ENCODE measurements at places on chromosomes 4 and X. TPM values are rescaled to one million over a fixed set of nuclear protein-coding genes. Genes with fewer than 3 reads are reported as not detected.

DNA sequence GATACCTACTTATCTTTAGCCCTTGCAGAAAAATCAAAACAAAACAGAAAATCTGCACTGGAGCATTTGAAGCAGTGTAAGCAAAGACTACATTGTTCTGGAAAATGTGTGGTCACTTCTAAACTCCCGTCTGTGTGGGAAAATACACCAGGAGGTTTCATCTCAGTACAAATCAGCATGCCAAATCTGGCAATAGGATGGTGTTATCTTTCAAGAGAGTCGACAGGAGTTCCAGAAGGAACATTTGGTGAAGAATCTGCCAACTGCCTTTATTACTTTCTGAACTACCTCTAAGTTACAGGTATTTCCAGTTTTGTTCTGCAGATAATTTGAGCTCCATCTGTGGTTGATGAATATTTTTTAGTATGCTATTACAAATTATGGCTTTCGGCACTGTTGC is 1348.0 kb downstream of the RAPGEF2 start:
- H3K27me3 ChIP-seq = no peaks in the 10 kb centered on the region
- H3K4me1 ChIP-seq = no peaks in the 10 kb centered on the region
- DNase-seq = no peak
- no peak overlapping the region for H3K27ac ChIP-seq

GRCh38 chr4:184306949-184307348 is 89.3 kb upstream of the ENPP6 start:
- no peaks in the 10 kb centered on the region for H3K36me3 ChIP-seq
- no peak overlapping the region for H3K4me3 ChIP-seq
- DNase-seq = peak; percentile 30
- no peaks in the 10 kb centered on the region for H3K4me1 ChIP-seq
- no peaks in the 10 kb centered on the region for H3K27me3 ChIP-seq

- H3K4me1 ChIP-seq = no peaks in the 10 kb centered on the region
- H3K27me3 ChIP-seq = no peaks in the 10 kb centered on the region
- DNase-seq = no peak
- H3K4me3 ChIP-seq = no peak overlapping the region
- H3K36me3 ChIP-seq = no peaks in the 10 kb centered on the region
These were observed 45.6 kb downstream of the GLUD2 start for GRCh38 chrX:121093011-121093410.

DNA sequence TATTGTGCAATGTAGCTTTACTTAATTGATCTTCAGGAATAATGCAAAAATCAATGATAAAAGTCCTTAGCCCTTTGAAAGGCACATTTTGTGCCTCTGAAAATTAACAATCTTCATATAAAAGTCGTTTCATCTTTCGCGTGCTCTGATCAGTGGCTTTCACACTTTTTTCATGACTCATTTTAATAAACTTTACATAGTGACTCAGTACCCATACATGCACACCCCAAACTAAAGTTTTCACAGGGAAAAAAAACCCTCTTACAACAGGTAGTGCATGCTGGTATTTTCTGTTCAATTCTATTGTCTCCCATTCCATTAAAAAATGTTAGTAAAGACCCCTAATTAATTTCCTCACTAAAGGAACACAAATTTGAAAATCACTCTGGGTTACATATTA is 21.5 kb downstream of the RWDD4 start:
- no peak for DNase-seq
- no peaks in the 10 kb centered on the region for H3K4me1 ChIP-seq
- H3K27ac ChIP-seq = no peak overlapping the region
- no peak overlapping the region for H3K4me3 ChIP-seq
- H3K27me3 ChIP-seq = no peaks in the 10 kb centered on the region

The GPR82 gene
- not detected for total RNA-seq

The PROM1 gene
- 5.2 TPM for total RNA-seq

All from right atrium auricular region (tissue), 2 donors.